Activated T-helper 2 cell treated with anti-CD3 and anti-CD28 coated beads, Interferon-gamma antibody, Interleukin-2, Interleukin-4, amounts not matched to agents 10 μg/mL and 5 μg/mL and 100 μg/mL, durations not matched to agents 14 hours and 24 hours and 36 hours (primary cell): ENCODE measurements at places on chromosomes 11 and 22.

DNA sequence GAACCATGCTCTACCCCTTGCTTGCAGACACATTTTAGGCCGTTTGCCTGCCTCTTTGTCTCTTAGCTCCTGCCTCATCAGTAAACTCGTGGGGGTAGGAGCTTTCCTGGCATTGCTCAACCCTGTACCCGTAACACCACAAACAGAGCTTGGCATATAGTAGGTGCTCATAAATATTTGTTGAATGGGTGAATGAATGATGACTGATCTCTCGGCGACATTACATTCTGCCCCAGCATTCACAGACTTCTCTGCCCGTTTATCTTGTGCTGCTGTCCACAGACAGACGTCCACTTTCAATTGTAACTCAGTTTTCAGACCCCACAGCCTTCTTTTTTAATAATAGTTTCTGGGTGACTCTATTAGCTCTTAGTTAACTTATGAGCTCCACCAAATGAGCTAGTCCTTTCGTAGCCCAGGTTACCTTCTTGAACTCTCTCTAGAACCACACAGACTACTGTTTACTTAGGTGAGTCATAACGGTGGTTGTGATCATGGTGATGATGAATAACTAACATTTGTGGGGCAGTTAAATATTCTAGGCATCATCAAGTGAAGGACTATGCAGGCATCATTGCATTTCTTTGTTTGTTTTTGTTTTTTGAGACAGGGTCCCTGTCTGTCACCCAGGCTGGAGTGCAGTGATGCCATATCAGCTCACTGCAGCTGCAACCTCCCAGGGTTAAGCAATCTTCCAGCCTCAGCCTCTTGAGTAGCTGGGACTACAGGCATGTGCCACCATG, 188.4 kb downstream of the ADAMTS15 start:
- DNase-seq = no peak

DNA sequence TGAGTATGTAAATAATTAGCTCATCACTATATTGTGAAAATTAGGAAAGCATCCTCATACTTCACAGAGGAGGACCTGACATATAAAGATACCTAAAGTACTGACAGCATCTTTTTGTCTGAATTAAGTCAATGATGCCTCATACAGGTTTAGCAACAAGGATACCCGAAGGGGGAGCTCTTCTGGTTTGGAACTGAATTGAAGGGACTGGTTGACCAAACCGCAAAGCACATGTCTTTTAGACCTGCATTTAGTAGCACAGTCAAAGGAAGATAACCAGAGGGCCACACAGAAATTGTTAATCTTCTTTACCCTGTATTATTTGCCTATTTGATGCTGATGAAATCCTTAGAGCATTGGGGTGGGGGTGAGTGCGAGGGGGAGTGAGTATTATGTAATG, 12.9 kb upstream of the WT1 start:
- no peak for DNase-seq

GRCh38 chr22:32082331-32082730, 39.3 kb downstream of the SLC5A1 start:
- DNase-seq = no peak

GRCh38 chr22:30399718-30400117, 2.9 kb downstream of the SEC14L2 start:
- DNase-seq = no peak

DNA sequence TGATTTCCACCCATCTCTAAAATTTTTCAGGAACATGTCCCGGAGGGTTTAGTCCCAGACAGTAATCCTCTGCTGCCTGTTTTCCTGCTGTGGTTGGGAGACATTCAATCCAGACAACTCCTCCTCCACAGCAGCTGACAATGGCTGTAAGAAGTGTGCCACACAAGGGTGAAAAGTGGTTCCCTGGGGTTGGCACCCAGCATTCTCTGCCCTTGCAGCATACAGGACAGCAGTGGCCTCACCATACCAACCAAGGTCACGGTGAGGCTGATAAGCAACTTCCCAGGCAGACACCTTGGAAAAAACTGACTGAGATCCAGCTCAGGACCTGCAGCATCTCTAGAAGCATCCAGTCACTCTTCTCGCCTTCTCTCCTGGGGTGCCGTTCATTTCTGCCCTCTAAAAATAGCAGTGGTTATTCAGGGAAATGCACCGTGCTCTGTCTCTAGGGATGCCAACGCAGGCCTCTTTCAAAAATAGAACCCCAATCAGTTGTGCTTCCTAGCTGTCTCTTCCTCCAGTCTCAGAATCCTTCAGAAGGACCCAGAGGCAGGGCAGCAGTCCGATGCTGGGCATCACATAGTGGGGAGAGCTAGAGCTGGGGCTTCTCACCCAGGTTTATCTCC, 241.0 kb downstream of the TENM4 start:
- no peak for DNase-seq

- no peak for DNase-seq
These were observed 364.3 kb downstream of the LARGE1 start for GRCh38 chr22:33555814-33556522.

- no peak for DNase-seq
These were observed 7.5 kb upstream of the STK33 start for GRCh38 chr11:8601376-8602133.

GRCh38 chr11:20353829-20354434, 9.6 kb upstream of the HTATIP2 start:
- no peak for DNase-seq

DNA sequence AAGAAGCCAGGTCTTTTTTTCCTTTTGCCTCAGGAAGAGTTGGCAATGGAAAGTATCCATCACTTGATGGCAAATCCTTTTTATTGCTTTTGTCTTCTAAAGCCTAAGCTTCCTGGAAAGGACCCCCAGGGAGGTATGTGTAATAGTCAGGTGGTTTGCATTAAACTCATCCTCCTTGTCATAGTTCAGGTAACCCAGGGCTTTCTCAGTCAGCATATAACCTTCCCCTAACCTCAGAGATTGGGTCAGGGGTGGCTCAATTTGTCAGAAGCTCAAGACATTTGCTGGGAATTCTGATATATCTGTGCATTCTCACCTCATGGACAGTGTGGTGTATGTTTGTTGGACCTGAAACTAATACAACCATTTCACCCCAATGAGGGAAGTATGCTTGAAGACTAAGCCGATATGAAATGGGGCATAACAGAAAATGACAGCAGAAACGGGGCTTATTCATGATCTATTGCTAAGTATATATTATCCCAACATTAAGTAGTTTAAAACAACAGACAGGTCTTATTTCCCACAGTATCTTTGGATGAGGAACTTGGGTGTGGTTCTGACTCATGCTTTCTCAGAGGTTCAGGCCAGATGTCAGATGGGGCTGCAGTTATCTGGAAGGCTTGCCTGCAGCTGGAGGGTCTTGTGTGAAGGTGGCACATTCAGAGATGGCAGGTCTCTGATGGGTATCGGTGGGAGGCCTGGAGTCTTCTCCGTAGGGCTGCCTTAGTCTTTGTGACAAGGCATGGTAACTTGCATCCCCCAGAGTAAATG, 135.8 kb upstream of the SPON1 start:
- DNase-seq = no peak

DNA sequence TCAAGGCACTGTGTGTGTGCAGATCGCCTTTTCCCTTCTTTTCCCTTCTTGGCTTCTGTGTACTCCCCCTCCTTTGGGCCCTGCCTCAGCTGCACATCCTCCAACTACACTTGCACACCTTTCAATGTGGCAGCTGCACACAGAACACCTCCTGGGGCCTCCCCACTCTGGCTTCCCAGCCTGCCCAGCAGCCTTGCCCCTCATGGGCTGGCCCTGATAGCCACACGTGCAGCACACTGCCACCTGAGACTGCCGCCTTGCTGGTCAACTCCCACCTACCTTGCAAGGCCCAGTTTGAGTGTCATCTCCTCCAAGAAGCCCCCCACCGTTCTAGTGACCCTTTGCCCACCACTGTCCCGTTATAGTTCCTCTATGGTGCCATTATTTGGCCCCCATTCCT, 77.3 kb upstream of the ARFGAP3 start:
- no peak for DNase-seq

GRCh38 chr11:82176365-82176764, 557.3 kb downstream of the FAM181B start:
- no peak for DNase-seq

DNA sequence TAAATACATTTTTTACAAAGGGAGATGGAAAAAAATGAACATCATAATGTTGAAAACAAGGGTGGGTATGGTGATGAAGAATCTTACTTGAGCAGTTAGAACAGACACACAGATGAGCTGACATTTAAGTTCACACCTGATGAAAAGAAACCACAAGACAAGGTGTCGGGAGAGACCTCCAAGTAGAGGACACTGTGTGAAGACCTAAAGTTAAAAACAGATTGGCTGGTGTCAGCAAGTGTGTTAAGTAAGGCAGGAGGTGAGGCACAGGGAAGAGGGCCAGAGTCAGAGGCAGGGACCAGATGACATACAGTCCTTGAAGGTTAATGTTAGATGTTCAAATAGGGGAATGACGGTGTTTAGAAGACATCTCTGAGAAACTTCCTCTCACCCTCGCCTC, 236.8 kb downstream of the FAT3 start:
- DNase-seq = no peak
